ENCODE measurements at places on chromosomes 6 and 20.
A peak's percentile ranks its signal among the peaks of the same experiment; 100 is the strongest.

- DNase-seq: peak; percentile 86
These were observed 14.0 kb downstream of the UST start for GRCh38 chr6:148760568-148761526.

GRCh38 chr6:144219056-144219685 lies 66.0 kb upstream of the UTRN start:
- peak; percentile 52 for DNase-seq

- no peak for DNase-seq
These were observed 59.4 kb downstream of the SLC22A23 start for GRCh38 chr6:3397229-3398164.

- DNase-seq: no peak
These were observed 77.1 kb downstream of the WASF1 start for GRCh38 chr6:110102411-110102810.

DNA sequence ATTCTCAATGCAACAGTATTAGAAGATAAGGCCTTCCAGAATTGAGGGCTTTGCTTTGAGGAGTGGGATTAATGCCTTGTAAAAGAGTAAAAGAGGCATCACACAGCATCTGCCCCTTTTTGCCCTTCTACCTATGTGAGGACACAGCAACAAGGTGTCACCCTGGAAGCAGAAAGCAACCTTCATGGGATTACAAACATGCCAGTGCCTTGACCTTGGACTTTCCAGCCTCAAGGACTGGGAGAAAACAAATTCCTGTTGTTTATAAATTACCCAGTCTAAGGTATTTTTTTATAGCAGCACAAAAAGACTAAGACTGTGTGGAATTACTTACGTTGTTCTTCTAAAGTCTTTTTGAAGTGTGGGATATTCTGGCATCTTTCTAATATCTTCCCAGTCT lies 150.0 kb upstream of the SLC22A16 start:
- DNase-seq: no peak
